ENCODE measurements at places on chromosomes 1 and 21.

- DNase-seq: no peak
Measured at GRCh38 chr1:207097871-207098324, 6.1 kb upstream of the C4BPA start.

GRCh38 chr21:30674312-30674711 is 31.6 kb downstream of the KRTAP20-3 start:
- DNase-seq: no peak

DNA sequence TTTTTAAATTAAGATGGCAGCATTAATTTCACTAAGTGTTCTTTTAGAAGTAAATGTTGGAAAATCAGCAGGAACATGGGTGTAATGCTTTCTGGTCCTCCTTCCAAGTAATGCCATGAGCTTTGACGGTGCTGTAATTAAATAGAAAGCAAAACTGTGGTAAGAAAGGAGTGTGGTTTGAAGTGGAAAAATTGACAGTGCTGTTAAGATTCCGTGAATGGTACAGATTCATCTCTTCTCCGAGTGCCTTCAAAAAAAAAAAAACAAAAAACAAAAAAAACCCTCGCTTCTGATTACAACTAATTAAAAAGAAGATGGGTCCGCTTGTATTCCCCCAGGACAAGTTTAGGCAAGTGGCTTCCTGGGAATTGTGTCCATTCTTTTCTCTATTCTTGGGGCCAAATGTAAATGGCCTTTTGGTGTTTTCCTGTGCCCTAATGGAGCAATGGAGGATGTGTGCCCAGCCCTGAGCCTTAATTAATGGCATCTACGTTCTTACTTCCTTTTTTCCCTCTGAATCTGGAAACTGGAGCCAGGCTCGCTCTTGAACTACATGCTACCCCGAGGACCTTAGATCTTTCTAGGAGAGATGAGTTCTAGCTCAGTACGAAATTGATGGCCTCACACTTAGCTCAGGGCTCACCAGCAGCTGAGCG is 5.1 kb downstream of the LMO4 start:
- no peak for DNase-seq

- DNase-seq: no peak
Measured at GRCh38 chr1:229661897-229662296, 35.9 kb downstream of the URB2 start.

DNA sequence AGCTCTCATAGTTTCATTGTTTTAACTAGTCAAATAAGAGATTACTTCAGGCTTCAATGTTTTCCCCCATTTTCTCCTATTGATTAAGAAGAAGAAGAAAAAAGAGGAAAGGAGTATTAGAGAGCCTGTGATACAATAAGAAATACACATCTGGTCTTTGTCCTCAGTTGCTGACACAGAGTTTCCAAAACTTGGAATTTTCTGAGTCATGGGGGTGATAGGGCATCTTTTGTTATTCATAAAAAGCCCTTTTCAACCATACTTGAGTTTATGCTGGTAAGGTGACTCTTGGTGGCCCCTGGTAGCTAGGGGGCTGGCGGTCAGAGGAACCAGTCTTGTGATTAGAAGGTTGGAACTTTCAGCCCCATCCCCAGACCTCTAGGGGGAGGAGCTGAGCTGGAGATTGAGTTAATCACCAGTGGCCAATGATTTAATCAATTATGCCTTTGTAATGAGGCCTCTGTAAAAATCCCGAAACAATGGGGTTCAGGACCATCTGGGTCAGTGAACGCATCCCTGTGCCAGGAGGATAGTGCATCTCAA is 28.9 kb upstream of the KLF18 start:
- DNase-seq: peak; percentile 39

DNA sequence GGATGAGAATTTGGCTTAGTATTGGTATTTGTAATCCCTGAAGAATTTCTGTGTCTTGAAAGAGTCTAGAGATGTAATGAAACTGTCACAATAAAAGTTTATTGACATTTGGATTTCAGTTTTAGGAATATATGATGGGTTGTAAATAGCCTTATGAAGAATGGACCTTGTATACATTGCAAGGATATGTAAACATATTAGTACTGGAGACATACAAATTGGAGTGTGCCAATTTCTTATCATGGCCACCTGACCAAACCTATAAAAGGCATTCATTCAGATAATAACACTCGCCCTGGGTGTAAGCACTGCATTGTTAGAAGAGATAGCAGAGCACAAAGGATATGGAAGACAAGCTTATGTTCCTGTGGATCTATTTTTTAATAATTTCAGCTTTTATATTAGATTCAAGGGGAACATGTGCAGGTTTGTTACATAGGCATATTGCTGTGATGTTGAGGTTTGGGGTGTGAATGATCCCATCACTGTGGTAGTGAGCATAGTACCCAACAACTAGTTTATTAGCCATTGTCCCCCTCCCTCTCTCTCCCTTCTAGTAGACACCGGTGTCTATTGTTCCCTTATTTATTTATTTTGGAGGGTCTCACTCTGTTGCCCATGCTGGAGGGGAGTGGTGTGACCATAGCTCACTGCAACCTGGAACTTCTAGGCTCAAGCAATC is 8.6 kb downstream of the S1PR1 start:
- DNase-seq: no peak

DNA sequence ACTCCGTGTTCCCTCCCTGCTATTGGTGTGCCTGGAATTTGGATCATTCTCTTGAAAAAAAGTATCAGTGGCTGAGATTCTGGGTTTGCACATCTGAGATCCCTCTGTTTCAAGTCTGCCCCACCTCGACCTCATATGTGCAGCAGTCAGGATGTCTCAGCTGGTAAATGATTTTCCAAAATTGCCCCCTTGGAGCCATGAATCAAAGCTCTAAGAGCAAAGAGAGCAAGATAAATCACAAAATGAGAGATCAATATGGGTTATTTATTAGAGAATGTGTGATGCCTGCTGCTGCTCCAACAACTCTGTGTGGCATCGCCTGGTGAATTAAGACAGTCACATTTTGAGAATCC is 8.5 kb downstream of the CRP start:
- no peak for DNase-seq

- no peak for DNase-seq
Measured at GRCh38 chr1:98077691-98078090, 156.9 kb upstream of the DPYD start.

GRCh38 chr1:209675565-209676154 is 448 bp downstream of the G0S2 start:
- peak; percentile 49 for DNase-seq

- no peak for DNase-seq
Measured at GRCh38 chr1:44220001-44220751, 6.9 kb downstream of the DMAP1 start.

DNA sequence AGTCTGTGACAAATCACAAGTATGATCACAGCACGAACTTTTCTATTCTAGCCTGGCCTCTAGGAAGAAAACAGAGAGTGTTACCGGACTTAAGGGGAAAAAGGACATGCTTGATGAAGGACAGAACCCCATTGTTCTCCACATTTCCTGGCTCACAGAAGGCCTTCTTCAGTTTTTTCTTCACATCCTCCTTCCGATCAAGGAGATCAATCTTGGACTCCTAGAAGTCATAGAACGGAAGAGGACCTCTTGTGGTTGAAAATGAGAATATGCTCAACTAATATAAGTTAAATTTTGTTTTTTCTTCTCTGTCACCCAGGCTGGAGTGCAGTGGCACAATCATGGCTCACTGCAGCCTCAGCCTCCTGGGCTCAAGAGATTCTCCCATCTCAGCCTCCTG is 30.3 kb downstream of the YARS1 start:
- no peak for DNase-seq

DNA sequence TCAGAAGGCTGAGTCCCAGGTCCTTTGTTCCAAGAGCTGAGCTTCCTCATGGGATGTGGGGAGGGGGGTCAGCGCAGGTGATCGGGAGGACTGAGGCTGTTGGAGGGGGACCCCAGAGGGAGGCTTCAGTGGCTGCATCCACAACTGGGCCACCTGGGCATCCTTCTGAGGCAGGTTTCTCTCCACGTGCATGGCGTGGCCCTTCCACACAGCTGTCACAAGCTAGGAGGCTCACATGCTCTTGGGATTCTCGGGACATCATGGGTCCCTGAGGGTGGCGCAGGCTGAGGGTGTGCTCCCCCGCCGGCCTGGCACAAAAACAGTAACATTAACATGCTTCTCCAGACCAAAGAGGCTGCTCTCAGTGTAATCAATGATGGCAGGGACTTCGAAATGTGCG is 229.6 kb upstream of the AJAP1 start:
- no peak for DNase-seq

- no peak for DNase-seq
Measured at GRCh38 chr21:42711667-42712066, 58.2 kb downstream of the PDE9A start.

DNA sequence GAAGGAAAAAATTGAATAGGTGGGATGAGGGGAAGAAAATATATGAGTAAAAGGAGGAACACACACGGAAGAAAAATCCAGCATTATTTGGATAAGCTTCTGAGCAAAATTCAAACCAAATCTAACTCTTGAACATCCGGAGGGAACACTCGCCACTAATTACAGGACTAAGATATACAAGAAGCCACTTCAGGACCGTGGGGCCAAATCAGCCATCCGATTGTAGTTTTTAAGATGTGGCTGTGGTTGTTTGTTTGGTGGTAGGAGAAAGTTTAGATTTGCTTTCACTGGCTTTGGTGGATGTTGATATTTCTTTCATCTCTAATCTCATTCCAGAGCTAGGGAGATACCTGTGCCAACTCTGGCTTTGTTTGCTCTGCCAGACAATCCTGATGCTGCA is 43.7 kb upstream of the ADAMTS1 start:
- no peak for DNase-seq

- no peak for DNase-seq
Measured at GRCh38 chr1:228340686-228341449, 65.8 kb downstream of the TRIM11 start.

GRCh38 chr1:40978886-40979240 is 633 bp upstream of the CTPS1 start:
- no peak for DNase-seq

GRCh38 chr1:166354406-166354805 is 187.6 kb upstream of the FAM78B start:
- DNase-seq: no peak

DNA sequence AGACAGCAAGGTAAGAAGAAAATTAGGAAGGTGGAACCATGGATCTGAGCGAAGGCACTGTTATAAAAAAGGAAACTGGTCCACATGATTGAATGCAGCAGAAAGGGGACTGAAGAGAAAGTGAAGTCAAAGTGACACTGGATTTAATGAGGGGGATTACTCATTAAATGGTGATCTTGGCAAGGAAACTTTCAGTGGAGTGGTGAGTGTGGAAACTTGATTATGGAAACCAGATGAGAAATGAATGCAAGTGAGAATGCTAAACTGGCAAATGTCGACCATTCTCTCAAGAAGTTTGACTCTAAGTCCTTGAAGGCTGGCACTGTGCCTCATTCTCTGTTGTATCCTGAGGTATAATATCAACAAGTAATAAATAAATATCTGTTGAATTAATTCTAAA is 23.3 kb downstream of the COLGALT2 start:
- peak; percentile 33 for DNase-seq

DNA sequence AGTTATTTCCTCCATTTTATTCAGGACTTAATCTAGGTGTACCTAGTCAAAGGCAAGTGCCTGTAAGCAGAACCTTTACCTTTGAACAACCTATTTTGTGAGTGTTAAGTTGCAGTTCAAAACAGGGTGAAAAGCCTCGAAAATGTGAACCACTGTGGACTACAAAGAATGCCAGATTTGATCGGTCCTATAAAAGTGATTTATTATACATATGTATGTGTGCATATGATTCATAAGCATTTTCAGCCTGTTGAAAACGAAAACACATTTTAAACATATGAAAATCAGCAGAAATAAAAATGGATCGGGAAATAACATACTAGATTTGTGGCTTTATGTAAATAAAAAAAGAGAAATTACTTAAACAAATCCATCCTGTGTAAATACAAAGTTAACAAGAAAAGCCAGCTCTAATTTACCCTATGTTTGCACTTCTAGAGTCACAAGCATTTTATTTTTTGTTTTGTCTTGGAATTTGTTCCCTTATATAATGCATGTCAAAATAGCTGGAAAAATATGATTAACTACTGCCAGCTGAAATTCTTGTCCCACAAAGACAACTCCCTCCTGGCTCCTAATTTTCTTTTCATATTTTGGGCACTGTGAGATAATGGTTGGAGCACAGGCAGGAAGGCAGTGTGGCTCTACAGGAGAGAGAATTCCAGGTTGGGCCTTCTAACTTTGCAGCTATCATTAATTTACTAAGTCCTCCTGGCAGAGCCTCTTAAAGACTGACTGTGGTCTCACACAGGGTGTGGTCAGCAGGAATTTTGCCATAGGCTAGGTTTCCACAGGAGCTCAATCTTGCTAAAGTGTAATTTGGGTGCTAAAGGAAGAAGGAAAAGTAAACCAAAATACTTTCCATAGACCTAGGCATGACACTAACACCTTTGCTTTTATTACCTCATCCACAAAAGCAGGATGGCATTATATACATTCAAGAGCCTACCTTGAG is 70.2 kb upstream of the CDC42BPA start:
- DNase-seq: no peak

DNA sequence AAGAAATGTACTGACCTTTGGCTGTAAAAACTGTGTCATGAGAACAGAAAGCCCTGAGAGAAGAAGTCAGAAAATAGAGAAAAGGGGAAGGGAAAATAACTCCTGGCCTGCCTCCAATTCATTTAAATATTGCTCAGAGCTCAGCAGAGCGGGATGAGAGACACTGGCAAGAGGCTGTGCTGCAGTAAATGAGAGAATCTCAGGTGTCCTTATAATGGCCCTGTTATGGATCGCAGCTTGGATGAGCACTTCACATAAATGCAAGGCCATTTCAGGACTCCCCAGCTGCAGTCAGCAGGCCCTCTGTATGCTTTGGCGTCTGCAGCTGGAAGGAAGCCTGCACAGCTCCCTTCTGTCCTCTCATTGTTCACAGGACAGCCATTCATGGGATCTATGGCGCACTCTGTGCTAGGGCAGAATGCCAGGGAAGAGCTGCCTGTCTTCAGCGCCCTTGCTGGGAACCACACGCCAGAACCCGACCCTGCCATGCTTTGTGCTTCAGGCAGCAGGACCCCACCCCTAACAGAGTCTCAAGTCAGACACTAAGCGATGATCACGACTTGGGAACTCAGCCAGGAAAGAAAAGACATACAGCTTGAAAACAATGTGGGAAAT is 20.7 kb upstream of the ABCB10 start:
- peak; percentile 34 for DNase-seq
